ENCODE measurements at places on chromosomes 7 and 10.

- DNase-seq, result no peak
Observed at GRCh38 chr10:55400075-55400849, 599.2 kb upstream of the PCDH15 start.

GRCh38 chr7:100372256-100372655 lies 1.0 kb upstream of the PILRA start:
- DNase-seq, result no peak

DNA sequence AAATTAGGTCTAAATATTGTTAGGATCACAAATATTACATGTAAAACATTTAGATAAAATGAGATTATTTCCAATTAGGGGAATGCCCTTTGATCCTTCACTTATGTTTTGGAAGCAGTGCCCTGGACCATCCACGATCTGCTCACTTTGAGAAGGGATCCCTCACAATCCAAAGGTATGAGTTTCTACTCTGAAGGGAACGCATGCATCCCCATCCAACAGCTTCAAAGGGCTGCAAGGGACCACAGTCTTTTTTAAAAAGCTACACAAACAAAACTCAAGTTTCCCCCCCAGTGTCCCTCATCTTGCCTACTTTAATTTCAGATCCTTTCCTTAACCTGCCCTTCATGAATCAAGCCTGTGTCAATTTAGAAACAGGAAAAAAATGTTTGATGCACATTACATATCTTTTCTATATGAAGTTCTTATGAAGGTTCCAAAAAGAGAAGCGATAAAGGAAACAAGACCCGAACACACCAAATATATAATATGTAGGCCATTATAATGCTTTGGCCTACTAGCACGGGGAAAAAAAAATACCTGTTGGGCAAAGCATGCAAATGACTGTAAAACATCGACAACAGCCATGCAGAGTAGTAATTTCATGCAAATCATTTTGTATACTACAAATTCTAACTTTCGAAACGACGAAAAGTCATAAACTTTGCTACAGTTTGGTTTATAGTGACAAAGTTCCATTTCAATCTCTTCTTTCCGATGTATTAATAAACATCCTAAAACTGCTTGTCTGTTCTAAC lies 2.0 kb downstream of the EIF3A start:
- DNase-seq, result no peak

GRCh38 chr7:77651575-77652162 lies 44.6 kb upstream of the RSBN1L start:
- no peak for DNase-seq

- no peak for DNase-seq
Observed at GRCh38 chr7:34916267-34916666, 121.0 kb downstream of the DPY19L1 start.

DNA sequence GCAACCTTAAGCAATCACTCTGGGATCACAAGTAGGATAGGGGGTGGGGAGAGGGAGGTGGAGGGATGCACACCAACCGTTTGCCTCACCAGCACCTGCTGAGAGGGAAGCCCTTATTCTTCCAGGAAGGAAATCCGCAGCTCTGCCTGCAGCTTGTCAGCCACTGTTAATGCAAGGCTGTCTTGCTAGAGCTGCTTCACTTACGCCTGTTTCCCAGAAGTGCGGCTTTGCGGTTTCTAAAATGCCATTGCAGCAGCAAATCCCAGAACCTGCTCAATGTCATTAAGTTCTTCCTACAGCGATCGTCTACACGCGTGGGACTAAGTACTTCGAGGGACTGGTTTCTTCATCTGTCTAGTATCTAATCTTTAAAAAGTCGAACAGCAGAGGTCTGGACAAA lies 191.1 kb downstream of the ZMYND11 start:
- DNase-seq, result no peak

- DNase-seq, result no peak
Observed at GRCh38 chr10:58627392-58627791, 114.7 kb downstream of the BICC1 start.

DNA sequence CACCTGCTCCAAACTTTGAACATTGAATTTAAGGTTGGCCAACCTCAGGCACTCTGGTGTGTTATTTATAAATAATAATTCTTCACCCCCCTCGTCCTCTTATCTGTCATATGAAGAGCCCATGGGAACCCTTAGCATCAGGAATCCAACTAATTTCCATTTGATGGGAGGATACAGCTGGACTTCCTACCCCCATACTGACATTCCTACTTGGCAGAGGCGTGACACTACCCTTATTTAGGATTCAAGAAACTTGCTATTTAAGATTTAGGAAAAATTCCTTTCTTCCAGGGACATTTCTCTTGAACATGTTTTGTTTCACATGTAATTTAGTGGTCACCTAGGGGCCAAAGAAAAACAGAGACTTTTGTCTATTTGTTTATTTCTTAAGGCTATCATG lies 171.9 kb upstream of the NRP1 start:
- no peak for DNase-seq

GRCh38 chr7:27214239-27214950 lies 14.5 kb upstream of the HOXA13 start:
- no peak for DNase-seq

DNA sequence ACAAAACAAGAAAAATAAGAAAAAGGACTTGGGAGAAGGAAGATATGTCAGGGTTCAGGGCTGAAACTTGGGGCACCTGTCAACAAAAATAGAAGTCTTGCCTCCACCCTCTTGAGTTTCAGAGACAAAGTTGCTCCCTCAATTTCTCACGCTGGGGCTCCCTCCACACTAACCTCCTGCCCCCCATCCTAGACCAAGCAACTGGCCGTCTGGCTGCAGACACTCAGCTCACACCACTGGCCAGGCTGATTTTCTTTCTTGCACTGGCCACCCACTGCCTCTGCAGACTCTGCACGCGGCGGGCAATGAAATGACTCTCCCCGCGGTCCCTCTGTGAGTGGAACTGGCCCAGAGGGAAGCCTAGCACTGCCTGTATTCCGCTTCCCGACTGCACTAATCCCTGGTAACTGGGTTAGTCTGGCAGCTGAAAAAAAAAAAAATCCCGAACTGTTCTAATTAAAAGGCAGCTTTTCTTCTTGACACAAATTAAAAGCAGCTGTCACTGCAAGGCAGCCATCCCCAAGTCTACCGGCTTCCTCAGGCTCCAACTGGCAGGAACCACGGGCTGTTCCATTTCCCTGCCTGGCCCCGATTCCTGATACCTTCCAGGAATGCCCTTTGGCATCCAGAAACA lies 83.5 kb downstream of the SPDYE5 start:
- no peak for DNase-seq

DNA sequence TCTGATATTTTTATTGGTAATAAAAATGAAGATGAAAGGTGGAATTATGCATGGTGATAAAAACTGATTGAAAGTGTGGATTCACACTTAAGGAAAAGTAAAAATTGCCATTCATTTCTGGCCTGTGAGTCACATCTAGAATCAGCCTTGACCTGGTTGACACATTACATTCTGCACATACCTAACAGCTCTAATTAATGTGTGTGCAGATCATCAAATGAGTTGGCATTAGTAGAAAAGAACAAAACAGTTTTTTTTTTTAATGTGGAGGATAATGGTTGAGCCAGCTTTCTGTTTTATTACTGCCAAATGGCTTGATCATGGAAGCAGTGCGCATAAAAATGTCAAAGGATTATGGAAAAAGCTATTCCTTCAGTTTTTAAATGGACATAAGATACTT lies 142.6 kb upstream of the TMEM196 start:
- no peak for DNase-seq

DNA sequence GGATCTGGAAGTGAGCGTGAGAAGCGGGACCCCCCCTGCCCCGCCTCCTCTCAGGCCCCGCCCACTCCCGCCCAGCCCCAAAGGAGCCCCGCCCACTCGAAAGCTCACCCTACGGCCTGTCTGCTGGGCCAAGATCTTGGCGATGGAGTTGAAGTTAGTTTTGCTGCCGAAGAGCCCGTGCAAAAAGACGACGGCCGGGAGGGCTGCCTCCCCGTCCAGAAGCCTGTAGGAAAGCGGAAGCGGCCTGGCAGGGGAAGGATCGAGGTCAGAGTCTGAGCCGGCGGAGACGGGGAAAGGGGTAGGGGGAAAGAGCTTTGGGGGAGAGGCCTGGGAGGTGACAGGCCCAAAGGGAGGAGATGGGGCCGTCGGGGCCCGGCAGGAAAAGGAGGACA lies 386 bp downstream of the ABHD11 start:
- DNase-seq, result no peak

DNA sequence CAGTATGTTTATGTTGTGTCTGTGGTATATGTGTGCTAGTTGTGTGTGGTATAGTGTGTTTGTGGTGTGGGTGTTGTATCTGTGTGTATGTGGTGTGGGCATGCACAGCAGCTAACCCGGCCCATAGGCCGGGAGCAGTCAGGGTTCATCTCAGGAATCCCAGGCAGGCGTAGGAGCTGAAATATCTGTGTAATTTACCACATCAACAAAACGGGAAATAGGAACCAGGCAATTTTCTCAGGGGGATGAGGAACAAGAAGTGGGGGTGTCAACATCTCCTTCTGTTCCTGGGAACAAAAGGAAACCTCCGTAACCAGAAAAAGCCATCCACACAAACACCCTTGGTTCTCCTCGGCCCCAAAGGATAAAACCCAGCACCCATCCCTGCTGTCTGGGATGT lies 24.5 kb upstream of the ZNF488 start:
- DNase-seq, result no peak

DNA sequence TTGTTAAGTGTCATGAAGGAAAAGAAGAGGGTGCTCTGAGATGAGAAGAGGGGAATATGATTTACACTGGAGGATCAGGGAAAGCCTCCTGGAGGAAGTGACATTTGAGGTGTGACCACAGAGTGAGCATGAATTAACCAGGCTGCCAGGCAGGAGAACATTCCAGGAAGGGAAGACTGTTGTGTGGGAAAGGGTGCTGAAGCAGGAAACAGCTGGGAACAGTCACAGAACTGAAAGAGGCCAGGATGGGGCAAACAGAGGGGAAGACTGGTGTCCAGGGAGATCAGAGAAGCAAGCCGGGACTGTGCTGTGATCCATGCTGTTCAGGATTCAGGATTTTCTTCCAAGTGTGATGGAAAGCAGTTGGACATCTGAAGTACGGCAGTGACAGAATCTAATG lies 14.9 kb downstream of the HIPK2 start:
- no peak for DNase-seq

DNA sequence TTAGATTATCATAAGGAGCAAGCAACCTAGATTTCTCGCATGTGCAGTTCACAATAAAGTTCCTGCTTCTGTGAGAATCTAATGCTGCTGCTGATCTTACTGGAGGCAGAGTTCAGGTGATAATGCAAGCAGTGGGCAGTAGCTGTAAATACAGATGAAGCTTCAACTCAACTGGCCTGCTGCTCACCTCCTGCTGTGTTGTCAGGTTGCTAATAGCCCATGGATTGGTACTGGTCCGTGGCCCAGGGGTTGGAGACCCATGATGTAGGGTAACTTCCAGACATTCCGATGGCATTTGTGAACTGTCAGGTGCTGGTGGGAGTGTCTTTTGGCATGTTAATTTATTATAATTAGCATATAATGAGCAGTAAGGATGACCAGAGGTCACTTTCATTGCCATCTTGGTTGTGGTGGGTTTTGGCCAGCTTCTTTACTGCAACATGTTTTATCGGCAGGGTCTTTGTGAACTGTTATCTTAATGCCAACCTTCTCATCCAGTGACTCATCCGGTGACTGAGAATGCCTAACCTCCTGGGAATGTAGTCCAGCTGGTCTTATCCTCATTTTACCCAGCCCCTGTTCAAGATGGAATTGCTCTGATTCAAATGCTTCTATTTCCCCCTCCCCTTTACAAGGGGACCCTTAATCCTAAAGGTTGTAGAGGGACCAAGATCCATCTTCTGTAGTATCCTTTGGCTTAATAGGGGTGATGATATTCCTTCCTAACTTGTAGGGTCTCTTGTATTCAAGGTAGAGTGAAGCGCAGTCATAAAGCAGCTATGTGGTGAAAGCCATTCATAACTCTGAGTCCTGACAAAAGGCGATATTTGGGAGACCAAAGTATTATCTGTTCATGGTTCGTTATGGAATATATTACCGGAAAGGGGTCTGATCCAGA lies 165.8 kb downstream of the CCSER2 start:
- DNase-seq, result no peak

DNA sequence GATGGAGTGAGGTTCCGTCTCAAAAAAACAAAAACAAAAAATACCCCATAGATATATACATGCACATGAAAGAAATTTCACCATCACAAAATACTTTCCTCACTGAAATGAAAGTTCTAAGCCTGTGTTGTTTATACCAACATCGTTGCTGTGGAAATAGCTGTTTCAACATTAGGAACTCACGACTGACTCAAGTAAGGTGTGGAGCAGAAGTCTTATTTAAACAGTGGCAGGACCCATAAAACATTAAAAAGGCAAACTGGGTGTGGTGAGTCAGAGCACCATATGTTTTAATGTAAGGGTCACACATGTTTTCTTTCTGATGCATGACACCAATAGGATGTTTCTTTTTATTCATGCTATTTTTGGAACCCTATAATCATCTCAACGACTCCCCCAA lies 48.3 kb downstream of the BAIAP2L1 start:
- no peak for DNase-seq

- no peak for DNase-seq
Observed at GRCh38 chr7:88226886-88227516, 7.2 kb upstream of the SRI start.

DNA sequence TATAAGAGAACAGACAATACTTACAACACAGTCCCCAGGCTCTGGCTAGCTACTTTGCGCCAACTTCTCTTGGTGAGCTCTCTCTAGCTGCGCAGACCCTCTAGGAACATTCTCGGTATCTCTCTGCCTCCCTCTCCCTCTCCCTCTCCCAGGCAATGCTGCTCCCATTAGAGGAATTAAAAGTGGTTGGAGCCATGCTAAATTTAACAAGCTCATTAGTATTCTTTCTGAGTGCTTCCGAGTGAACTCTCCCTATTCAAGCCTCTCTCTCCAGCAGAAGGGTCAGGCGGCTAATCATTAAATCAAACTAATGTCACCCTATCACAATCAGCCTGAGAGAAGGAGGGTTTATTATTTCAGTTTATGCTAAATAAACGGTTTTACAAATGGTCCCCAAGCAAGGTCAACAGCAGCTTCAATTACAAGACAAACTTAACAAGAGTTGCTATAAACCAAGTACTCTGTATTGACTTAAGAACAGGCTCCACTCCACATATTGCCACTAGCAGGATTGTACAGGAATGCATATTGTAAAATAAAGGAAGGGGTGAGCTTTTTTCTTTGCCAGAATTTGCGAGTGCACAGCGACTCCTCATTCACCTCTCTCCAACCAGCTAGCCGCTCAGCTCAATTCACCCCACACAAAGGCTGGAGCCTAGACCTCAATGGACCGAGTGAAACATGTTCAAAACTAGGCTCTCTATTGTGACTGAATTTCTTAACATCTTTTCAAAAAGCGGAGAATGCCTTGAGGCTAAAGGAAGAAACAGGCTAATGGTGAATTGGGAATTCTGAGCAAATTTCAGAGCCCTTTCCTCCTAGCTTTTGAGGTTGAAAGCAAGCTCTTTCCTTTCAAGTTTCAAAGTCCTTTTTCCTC lies 84.4 kb downstream of the GLI3 start:
- no peak for DNase-seq

- no peak for DNase-seq
Observed at GRCh38 chr10:49615721-49616120, 1.9 kb downstream of the CHAT start.

GRCh38 chr7:2093215-2093842 lies 139.4 kb downstream of the MAD1L1 start:
- no peak for DNase-seq

GRCh38 chr7:20577441-20578071 lies 37.9 kb upstream of the ABCB5 start:
- DNase-seq, result no peak

GRCh38 chr7:26091933-26092332 lies 60.1 kb upstream of the NFE2L3 start:
- DNase-seq, result no peak

GRCh38 chr7:134191876-134192275 lies 64.7 kb downstream of the LRGUK start:
- DNase-seq, result no peak

GRCh38 chr10:60203993-60204618 lies 185.6 kb downstream of the ANK3 start:
- DNase-seq, result no peak

Measured in NCI-H510A (cell line).